Peyer's patch (tissue), 4 donors: ENCODE measurements at places on chromosomes 13 and 19.

GRCh38 chr19:33797802-33798671 is 1.4 kb downstream of the KCTD15 start:
- DNase-seq: no peak

DNA sequence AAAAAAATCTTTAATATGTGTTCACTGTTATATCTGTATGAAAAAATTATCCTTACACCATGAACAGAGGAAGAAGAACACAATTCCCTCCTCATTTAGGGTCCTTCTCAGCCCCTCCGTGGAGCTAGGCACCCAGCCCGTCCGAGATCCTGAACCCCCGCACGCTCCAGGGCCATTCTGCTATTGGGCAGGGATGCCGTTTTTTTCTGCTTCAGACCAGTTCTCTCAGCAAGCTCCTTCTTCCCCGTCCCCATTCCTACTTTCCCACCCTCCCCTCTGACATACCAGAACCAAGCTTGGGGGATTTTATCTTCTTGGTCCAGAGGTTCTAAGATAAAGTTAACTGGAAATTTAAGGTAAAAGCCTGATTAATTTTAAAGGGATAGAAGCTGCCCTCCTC is 36.2 kb downstream of the ATP12A start:
- no peak for DNase-seq

DNA sequence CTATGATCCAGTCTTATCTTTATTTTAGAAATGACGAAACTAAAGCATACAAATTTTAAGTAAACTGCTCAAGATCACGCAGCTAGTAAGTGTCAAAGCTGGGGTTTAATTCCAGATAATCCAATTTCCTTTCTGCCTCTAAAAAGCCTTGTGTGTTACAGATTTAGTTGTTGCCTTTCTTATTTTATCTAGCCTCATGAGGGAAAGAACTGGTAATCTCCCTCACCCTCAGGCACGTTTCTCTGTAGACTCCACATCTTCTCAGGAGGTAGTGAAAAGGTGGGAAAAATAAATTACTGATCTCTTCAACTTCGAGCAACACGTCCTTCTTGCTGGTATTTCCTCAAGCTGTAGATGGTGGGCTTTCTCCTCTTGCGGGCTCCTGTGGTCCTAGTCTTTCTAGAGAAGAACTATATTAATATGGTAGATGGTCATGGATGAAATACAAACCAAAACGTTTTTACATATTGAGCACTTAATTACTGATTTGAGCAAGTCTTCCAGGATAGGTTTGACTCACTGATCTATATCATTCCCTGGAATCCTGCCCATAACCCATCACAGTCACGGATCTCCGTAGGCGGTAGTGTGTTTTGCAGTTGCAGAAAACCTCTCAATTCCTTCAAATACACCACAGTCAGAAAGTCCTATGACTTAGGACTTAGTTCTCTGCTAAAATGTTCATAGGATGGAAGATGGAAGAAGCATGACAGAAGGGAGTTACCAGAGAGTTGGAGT is 519.5 kb downstream of the DCT start:
- no peak for DNase-seq

DNA sequence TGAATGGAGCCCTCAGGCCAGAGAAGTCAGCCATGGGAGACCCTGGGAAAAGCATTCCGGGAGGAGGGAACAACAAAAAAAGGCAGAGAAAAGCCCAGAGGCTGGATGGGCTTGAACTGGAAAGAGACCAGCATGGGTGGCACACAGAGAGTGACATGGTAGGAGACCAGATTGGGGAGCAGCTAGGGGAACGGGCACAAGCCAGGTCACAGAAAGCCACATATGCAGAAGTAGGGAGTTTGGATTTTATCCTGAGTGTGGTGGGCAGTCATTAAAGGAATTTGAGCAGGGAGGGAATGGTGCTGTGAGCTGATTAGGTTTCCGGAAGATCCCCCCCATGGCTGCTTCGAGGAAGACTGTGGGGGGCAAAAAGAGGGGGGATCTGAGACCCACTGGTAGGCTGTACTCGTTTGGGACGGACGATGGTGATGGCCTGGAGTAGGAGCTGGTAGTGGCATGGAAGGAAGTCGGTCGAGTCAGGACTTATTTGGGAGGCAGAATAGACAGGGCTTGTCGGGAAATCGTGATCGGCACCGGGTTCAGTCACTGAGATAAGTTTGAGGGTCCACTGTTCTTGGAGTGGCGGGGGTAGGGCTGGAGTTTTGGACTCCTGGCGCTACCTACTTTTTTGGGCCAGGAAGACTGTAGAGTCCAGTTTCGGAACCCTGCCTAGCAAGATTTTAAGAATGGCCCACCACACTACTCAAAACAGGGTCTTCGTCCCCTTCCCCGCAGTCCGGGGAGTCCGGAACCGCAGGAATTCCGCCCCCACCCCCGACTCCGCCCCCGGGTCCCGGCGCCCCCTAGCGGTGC is 949 bp downstream of the SERTAD1 start:
- no peak for DNase-seq

DNA sequence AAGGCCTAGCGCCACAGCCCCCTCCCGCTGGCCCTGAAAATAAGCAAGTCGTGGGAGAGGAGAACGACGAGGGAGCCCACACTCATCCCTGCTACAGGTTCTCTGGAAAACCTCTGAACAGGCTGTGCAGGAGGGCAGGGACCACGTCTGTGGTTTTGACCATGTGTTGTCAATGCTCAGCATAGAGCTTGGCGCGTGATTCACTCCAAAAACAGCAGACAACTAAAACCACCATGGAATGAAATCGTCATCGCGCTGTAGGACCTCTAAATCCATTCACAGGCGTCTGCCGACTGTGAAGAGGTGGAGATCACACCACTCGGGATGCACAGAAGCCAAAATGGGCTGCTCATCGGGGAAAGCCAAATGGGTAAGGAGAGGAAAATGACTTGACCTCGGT is 121.3 kb downstream of the COL4A1 start:
- no peak for DNase-seq

- no peak for DNase-seq
Observed at GRCh38 chr19:38321646-38322196, 2.1 kb downstream of the KCNK6 start.

- DNase-seq: peak; percentile 95
Observed at GRCh38 chr19:49593233-49594113, 2.5 kb downstream of the PRR12 start.

DNA sequence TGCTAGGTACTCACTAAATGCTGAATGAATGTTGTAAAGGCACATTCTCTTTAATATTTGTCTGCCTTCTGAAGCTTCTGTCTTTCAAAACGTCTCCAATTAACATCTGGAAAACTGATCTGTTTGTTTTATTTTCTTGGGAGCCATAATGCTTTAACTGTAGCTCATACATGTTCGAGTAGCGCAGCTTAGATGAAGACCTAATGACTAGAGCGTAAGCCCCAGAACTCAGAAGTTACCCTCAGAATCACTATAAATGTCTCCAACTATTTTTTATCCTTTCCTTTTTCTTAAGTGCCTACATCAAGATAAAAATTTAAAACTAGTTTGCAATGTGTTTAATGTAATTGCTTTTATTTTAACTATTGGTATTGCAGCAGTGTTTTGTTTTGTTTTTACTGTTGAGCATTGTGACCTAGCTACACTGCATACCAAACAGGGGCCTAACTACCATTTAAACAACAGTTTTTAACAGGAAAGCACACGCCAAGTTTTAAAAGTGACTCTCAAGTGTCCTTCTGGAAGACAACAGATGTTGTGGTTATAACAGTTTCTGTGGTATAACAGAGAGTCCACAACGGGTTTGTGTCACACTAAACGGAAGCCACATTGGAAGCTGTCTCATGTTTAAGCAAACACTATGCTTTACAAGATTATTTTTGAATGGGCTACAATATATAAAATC is 42.0 kb downstream of the MRPL57 start:
- no peak for DNase-seq
